Smooth muscle cell of the pulmonary artery (primary cell): ENCODE measurements at places on chromosomes 2 and 18. TPM values are rescaled to one million over a fixed set of nuclear protein-coding genes. Genes with fewer than 3 reads are reported as not detected.

Gene DNAJC10
- total RNA-seq = 163 and 191 TPM in 2 replicates

Gene ZNF638
- total RNA-seq = 88.7 and 111 TPM in 2 replicates

Gene MOCOS
- total RNA-seq = 5.6 and 16.6 TPM in 2 replicates

Gene SCG2
- total RNA-seq = 5.1 and 37.2 TPM in 2 replicates

Gene EMILIN2
- total RNA-seq = 3.4 and 7.6 TPM in 2 replicates

Gene IL1B
- total RNA-seq = 2.6 and 11.9 TPM in 2 replicates

Gene SLC5A7
- not detected in 2 replicates for total RNA-seq

Gene ID2
- 97.4 and 123 TPM in 2 replicates for total RNA-seq

Gene SLC9A4
- total RNA-seq = 0.03 TPM in 1 of 2 replicates, not detected in the other

Gene SPATA3
- total RNA-seq = not detected in 2 replicates

Gene PID1
- 35.6 and 48.6 TPM in 2 replicates for total RNA-seq

Gene TRIB2
- 68.5 and 109 TPM in 2 replicates for total RNA-seq

Gene TNFAIP6
- 10.0 and 31.8 TPM in 2 replicates for total RNA-seq

Gene KCMF1
- 66.9 and 101 TPM in 2 replicates for total RNA-seq

Gene TUBB6
- total RNA-seq = 702 and 783 TPM in 2 replicates

Gene CRYGD
- total RNA-seq = not detected in 2 replicates

Gene CNGA3
- not detected in 2 replicates for total RNA-seq

Gene ABCG5
- not detected in 2 replicates for total RNA-seq

Gene SULT1C3
- not detected in 2 replicates for total RNA-seq

Gene RPE
- 88.4 and 110 TPM in 2 replicates for total RNA-seq

Gene NUP35
- 8.7 and 9.1 TPM in 2 replicates for total RNA-seq

Gene MBP
- 3.8 and 12.7 TPM in 2 replicates for total RNA-seq
